NCI-H1048 (cell line): ENCODE measurements at places on chromosomes 12 and 14.

DNA sequence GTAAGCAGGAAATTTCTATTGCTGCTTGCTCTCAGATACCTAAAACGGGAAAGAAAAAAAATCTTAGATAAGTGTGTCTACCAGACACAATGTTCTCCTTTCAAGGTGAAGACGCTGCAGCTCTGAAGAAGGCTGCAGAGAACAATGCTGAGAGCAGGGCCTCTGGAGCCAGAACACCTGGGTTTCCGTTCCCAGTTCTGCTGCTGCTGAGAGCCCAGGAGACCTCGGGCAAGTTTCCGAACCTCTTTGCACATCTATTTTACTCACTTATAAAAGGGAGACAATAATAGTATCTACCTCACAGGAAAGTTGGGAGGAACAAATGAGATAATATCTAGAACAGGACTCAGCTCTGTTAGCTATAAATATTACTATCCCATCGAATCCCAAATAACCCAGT lies 122.9 kb downstream of the TMTC1 start:
- DNase-seq = no peak

DNA sequence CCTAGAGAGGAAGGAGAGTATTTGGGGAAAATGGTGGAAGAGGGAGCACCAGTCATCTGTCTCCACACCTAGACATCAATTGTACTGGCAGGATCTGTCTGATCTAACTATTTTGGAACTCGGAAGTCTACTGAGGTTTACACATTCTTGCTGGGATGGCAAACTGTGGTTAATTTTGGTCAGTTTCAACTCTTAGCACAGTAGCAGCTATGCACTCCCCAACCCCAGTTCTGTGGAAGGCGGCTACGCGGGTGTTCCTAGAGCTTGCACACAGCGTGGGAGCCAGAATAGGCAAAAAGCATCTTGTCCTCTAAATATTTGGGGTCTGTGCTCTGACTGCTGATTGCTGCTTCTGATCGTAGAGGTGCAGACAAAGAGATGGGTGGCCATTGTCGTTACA lies 33.8 kb downstream of the TECPR2 start:
- DNase-seq = no peak

- DNase-seq = no peak
Measured at GRCh38 chr12:89946518-89947135, 238.0 kb upstream of the ATP2B1 start.

- no peak for DNase-seq
Measured at GRCh38 chr12:119156401-119157044, 22.2 kb upstream of the HSPB8 start.
